Progenitor cell of endocrine pancreas (in vitro differentiated cells): ENCODE measurements at places on chromosomes 5 and 9.

- no peak for DNase-seq
Measured at GRCh38 chr5:113099822-113100221, 123.2 kb downstream of the DCP2 start.

DNA sequence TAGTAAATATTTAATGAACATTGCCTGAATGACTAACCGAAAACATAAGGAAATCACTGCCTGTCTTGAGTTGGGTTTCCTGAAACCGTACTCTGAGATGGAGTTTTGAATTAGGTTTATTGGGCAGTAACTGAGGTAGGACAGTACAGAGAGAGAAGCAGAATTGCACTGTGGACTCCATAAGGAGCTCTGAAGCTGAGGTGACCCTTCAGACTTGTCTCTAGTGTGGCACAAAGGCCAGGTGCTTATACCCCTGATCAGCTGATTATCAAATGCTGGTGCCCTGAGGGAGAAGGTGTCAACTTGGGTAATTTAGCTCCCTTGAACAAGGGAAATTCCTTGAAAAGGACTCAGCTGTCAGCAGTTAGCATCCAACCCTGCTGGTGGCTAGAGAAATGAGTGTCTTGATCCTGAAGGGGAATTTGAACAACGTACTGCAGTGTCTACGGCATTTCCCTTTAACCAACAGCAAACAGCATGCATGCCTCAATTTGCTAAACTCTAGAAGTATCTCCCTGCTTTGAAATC is 135.0 kb upstream of the SMARCA2 start:
- no peak for DNase-seq

- no peak for DNase-seq
Measured at GRCh38 chr9:98455256-98456155, 200.1 kb upstream of the TBC1D2 start.

GRCh38 chr5:14806456-14806855 is 65.1 kb downstream of the ANKH start:
- DNase-seq = no peak

DNA sequence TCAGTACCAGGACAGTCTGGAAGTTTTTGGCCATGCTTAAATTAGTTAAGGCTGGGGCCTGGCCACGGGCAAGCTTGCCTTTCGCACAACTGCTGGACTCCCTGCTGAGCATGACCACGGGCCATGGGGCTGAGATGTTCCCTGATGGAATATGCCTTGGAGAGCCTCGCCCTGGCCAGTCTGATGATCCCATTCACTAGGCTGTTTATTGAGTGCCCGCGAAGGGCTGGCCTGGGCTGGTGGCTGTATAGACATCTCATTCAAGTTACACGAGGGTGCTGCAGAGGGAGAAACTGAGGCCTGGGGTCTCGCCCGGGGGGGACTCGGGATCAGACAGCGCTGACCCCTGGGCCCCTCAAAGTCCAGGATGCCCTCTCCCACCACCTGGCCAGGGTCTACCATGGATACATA is 7.8 kb upstream of the RXRA start:
- DNase-seq = no peak

DNA sequence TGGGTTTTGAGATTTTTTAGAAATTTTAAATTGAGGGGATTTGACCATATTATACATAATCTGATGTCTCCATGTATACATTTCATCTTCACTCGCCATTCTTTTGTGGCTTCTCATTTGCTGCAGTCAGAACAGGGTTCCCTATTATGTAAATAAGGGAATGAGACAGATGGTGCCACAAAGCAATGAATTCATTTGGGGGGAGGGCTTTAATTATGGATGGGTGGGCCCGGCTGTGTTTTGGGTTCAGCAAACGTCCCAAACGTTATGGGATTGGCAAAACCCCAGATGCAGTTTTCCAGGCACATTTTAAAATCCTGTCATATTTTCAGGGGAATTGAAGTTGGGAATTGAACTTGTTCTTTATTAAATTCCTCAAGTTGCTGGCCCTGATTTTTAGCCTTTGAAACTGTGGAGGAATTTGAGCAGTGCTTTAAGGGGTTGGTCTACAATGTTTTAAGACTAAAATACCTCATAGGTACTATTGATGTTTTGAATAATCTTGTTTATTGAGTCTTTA is 558.5 kb upstream of the ZNF462 start:
- DNase-seq = no peak

DNA sequence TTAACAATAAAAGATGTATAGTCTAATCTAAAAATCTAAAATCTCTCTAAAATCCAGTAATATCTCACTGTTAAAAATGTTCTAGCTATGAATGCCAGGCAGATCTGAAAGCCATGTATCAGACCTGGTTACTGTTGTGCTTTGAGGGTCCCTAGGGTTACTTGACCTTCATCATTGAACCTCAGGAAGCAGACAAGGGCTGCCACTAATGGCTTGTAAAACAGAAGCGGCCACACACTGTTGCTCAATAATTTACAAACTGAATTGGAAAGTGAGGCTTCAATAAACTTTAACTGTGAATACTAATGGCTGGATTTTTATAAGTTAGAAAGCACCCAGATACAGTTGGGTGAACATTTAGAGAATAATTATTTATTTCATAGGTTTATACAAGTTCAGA is 198.0 kb upstream of the RPS23 start:
- DNase-seq = no peak

DNA sequence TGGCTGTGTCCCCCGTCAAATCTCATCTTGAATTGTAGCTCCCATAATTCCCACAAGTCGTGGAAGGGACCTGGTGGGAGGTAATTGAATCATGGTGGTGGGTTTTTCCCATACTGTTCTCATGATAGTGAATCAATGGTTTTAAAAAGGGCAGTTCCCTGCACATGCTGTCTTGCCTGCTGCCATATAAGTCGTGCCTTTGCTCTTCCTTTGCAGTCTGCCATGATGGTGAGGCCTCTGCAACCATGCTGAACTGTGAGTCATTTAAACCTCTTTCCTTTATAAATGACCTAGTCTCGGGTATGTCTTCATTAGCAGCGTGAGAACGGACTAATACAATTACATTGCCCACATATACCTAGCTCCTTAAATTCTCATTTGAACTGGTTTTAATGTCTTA is 353.0 kb upstream of the KLF4 start:
- DNase-seq = no peak

GRCh38 chr5:150188146-150188842 is 1.6 kb upstream of the SLC6A7 start:
- DNase-seq = no peak

DNA sequence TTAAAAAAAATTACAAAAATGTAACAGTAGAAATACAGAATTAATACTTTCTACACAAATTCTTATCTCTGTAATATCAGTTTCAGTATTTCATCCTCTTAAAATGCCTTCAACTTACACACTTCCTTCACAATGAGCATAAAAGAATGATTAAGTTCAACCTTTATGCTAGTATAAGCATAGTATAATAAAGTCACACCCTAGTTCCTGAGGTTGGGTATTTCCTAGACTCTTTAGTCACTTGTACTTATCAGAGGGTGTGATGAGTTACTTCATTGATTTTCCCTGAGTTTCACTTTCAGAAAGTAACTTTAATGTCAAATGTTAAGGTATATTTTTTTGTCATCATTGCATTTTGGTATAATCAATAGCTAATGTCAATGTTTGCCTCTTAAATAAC is 302.4 kb downstream of the PDE4D start:
- no peak for DNase-seq
